ENCODE measurements at places on chromosomes 16 and 17.

GRCh38 chr16:4205971-4206370 is 35.9 kb downstream of the SRL start:
- no peak for DNase-seq

- no peak for DNase-seq
Observed at GRCh38 chr17:55699181-55699860, 23.3 kb downstream of the TMEM100 start.

- DNase-seq = no peak
Observed at GRCh38 chr16:12530302-12530701, 273.4 kb downstream of the CPPED1 start.

GRCh38 chr16:81928271-81928918 is 82.9 kb downstream of the SDR42E1 start:
- no peak for DNase-seq

- DNase-seq = no peak
Observed at GRCh38 chr16:64654178-64654577, 467.7 kb downstream of the CDH11 start.

DNA sequence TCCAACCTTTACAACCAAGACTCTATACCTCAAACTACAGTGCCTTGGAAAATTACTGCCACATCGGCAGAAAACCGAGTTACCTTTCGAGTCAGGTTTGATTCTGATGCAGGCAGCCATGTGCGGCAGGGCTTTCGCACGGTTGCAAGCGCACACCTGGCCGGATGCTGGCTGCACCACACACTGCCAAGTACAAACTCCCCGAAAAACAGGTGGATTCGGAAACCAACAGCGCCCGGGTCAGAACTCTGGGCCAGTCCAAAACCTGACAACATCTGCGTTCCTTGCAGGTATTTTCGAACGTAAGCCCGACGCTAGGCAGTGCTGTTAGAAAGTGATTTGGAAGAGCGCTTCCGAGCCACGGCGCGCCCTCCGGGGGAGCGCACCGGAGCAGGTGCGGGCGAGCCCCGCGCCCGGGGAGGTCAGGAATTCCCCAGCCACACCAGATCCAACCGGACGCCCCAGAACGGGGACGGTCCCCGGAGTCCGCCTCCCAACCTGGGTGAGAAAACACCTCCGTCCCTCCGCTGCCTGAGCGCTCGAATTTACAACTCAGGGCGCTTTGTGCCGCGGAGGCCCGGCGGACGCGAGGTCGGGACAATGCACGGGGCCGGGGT is 1.2 kb downstream of the USP7 start:
- DNase-seq = peak; percentile 56

- no peak for DNase-seq
Observed at GRCh38 chr17:16516594-16517051, 24.6 kb upstream of the LRRC75A start.

Measured in T follicular helper cell (primary cell).